ENCODE measurements at places on chromosomes 16 and 17. TPM values are rescaled to one million over a fixed set of nuclear protein-coding genes. Genes with fewer than 3 reads are reported as not detected.

The ZNF423 gene
- total RNA-seq, result 26.5 TPM

The KRT33B gene
- not detected for total RNA-seq

The DHRS7C gene
- total RNA-seq, result not detected

The CCL18 gene
- not detected for total RNA-seq

The RANBP10 gene
- 18.9 TPM for total RNA-seq

The MRC2 gene
- 419 TPM for total RNA-seq

The TBC1D3 gene
- total RNA-seq, result 0.30 TPM

DNA sequence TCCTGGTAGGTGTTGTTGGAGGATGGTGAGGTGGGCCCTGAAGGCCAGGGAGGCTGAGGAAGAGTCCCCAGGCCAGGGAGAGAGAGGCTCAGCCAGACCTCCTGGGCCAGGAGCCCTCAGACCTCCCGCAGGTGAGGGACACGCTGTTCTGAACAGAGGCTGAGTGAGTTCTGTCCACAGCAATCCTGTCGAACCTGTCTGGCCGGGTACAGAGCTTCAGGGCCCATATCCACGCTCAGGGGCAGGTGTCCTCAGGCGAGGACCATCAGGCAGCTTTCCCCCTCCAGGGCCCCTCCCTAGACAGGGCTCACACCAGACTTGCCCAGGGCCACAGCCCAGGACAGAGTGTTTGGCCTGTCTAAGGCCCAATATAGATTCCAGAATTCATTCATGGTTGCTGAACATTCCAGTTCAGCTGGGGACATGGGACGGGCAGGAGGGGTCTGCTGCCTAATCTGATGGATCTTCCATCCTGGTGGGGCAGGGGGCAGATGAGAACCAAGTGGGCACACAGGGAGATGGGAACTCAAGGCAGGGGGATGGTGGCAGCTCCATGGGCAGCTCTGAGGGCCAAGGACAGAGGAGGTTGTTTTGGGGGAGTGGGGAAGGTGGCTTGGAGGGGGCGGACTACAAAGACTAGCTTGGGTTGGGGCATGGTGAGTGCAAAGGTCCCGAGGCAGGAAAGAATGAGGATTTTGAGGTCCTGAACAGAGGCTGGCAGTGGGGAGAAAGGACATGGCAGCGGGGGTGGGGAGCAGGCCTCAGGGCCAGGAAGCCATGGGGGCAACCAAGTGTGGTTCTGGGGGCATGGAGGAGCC, 23.4 kb upstream of the MPRIP start:
- no peak for DNase-seq

DNA sequence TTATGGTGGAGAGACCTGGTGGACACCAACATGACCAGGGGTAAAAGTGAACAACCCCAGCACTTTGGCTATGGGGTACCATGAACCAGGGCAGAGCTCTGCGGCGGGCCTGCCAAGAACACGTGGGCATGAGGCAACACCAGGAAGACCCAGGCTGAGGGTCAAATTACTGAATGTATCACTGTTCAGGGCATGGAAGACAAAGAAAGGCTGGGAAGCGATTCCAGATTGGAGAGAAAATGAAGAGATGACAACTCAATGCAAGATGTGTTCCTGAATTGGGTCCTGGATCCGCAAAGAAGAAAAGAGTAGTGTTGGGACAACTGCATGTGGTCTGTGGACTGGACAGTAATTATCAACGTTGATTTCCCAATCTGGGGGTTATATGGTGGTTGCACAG, 19.8 kb downstream of the SPHK1 start:
- DNase-seq, result no peak

GRCh38 chr17:73452009-73452408, 140.2 kb upstream of the CDC42EP4 start:
- DNase-seq, result no peak

DNA sequence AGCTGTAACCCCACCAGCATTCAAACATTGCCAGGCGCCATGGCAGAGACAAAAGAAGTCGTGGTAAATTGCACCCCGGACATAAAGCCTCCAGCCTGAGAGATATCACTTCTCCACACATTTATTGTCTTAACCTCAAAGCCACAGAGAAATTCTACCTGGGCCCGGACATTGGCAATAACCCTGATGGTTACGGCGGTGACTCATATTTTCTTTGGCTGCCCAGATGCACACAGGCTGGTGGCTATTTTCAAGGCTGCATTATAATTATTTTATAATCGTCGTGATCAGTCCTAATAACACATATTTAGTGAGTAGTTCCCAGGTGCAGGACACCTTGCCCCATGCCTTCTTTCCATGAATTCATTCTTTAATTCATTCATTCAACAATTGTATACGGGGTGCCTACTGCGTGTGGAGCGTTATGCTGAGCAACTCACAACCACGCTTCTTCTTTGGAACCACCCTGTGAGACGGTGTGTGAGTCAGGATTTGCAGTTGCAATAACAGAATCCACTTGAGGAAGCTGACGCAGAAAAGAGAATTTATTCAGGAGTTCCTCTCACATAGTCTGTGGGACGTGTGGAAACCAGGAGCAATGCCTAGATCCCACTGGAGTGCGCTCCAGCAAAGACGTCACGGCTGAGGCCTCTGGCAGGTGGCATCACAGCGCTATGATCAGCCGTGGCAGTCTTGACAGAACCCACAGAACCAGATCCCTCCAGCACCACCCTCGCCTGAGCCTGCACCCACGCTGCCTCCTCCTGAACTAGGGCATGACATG, 245.7 kb downstream of the FOXL1 start:
- DNase-seq, result no peak

DNA sequence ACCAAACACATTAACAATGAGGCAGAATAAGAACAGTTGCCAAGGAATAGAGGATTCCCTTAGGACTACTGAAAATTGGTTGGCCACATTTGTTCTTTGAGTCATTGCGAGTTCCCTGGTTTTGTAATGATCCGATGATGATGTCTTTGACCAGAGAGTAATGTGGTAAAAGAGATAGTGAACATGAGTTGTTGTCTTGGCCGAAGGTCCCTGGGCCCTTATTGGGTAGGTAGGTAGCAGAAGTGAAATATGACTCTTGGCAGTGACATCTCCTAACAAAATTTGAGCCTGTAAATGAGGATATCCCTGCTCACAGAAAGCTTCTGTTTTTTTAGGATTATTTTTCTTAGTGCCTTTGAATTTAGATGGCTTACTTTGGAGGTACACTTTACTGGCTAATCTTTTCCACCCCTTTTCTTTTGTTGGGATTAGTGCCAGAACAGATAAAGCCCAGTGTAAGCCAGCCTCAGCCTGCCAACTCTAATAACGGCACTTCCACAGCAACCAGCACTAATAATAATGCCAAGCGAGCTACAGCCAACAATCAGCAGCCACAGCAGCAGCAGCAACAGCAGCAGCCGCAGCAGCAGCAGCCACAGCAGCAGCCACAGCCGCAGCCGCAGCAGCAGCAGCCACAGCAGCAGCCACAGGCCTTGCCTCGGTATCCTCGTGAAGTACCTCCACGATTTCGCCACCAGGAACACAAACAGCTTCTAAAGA, 47.2 kb downstream of the TNRC6A start:
- DNase-seq, result no peak

DNA sequence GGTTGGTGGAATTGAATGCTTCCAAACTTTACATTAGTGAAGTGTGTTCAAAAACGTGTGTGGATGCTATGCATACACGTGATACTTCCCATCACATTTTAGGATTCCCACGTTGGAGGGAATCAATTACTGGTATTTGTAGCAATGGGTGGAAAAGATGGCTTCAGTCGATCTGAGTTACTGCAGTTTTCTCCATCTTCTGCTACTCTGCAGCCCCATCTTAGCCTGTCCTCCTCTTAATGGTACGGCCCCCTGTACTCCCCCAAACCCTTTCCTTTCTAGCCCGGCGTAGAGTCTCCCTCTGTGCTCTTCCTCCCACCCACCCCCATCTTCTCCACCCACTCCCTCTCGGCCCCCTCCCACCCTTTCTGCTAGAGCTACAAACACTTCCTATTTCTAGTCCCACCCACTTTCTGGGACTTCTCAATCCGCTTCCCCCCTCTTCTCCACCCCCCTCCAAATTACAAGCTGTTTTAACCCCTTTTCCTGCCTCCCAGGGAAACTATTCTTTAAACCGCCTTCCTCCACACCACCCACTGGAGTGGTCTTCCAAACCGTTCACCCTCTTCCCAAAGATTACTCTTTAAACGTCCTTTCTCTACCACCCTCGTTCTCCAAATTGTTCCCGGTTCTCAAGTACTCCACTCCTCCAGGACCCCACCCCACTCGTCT, 1.1 kb downstream of the CHTF8 start:
- DNase-seq, result no peak

GRCh38 chr17:81563861-81564586, 11.9 kb upstream of the FAAP100 start:
- DNase-seq, result no peak

DNA sequence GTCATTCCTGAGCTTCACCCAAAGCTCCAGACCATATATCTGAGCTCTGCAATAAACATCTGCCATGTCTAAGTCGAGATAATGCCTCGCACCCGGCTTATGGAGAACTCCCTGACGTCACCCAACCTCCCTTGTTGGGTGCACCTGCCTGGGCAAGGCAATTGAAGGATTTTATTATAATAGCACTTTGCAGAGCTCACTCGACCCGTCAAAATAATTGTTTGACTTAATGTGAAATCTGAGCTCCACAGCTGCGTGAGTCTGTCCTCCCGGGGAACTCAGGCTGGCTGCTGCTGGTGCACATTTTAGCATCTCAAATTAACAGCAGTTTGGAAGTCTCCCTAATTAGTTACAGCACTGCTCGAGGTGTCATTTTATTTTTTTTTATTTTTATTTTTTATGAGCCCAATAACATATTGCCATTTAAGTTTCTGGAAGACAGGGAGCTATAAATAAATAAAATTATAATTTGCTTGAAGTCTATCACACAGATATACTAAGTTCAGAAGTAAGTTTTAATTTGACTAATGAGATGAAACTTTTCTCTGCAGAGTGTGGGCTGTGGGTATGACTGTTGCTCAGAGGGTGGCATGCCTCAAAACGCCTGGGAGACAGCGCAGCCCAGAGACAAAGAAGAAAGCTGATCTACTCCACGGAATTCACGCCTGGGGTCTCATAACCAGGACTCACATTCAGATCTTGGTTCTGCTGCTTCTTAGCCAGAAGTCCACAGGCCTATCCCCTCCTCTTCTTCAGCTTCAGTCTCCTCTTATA, 401.4 kb upstream of the C16orf82 start:
- DNase-seq, result peak; percentile 34

DNA sequence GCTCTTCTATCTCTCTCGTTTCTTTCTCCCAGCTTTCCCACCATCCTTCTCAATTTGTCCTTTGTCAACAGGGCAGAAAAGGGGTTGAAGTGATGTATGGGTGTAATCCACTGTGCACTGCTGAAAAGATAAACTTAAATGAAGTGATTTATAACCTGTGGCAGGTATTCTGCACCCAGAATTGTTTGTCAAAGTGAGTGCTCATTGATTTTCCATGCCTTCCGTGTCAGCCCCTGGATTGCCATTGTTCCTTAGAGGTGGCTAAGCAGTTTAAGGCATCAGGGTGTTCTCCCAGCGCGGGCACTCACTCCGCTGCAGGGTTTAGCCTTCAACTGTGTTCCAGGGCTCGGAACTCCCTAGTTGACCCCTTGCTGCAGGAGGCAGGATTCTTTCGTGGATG, 82.9 kb downstream of the PITPNC1 start:
- no peak for DNase-seq

DNA sequence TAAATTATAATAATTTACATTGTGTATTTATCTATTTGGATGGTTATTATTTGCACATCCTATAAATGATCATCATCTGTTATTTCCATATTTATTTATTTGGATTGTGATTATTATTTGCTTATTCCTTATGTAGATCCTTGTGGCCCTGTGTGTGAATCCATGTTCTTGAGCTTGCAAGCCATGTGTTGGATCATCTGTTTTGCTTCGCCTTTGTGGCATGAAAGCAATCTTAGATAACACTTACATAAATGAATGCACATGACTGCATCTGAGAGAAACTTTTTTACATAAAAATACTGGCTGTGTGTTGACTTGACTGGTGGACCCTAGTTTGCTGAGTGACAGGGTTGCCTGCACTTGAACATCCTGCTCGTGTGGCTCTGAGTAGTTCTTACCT, 1024.5 kb upstream of the RBFOX1 start:
- no peak for DNase-seq

- no peak for DNase-seq
These were observed 177.4 kb upstream of the GSE1 start for GRCh38 chr16:85435700-85436099.

- no peak for DNase-seq
These were observed 2.8 kb upstream of the XAF1 start for GRCh38 chr17:6753006-6753445.

DNA sequence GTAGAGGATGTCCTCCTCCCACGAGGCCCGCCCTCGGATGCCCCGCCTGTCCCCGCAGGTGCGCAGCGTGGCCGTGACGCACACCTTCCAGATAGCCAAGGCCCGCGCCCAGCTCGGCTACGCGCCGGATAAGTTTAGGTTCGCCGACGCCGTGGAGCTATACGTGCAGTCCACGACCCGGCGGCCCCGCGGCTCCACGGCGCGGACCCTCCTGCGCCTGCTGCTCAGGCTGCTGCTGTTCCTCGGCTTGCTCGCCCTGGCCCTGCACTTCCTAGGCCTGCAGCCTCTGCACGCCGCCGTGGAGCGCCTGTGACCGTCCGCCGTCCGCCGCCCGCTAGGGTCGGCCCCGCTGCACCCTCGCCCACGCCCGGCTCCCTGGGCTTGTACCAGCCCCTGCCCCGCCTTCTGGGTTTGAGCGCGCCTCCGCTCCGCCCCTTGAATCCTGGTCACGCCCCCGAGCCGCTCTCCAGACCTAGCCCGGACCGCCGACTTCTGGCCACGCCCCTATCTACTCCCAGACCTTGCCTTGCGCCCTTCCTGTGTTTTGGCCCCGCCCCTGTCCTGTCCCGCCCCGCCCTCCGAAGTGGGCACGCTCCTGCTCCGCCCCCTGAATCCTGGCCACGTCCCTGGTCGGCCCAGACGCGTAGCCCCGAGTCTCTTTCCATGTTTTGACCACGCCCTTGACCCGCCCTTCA, 15.8 kb upstream of the EEF2K start:
- peak; percentile 85 for DNase-seq

DNA sequence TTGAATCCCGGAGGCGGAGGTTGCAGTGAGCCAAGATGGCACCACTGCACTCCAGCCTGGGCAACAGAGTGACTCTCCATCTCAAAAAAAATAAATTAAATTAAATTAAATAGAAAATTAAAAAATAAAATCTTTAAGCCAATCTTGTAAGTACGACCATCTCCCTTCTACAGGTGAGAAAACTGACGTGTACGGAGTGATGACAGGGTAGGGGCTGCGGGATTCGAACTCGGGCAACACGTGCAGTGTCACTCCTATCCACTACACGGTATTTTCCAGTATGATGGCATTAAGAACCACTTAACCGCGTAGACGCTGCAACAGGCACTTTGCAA, 762 bp downstream of the WDR59 start:
- DNase-seq, result no peak

GRCh38 chr17:38730526-38731379, 612 bp downstream of the CISD3 start:
- DNase-seq, result no peak

- DNase-seq, result no peak
These were observed 795 bp upstream of the PAQR4 start for GRCh38 chr16:2968368-2968737.

DNA sequence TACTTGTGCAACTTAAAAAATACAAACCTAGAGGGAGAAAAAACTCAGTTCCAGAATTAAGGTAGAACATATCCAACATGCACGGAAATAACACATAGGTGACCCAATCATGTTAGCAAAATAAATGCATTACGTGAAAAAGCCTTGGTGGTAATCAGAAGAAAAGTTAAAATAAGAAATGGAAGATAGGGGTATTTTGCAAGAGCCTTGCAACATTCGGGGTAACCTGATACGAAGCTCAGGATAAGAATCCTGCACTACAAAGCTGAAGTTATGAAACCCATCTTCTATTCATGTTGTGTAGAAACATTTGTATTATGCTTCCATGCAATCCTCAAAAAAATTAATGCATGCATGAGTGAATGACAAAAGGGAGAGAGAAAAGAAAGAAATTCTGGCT, 33.1 kb downstream of the CHCT1 start:
- DNase-seq, result no peak

Data from osteocyte (in vitro differentiated cells).